ENCODE measurements at places on chromosomes 16 and 17. TPM values are rescaled to one million over a fixed set of nuclear protein-coding genes. Genes with fewer than 3 reads are reported as not detected.

The SMYD4 gene
- total RNA-seq = 14.4 TPM

The ZG16B gene
- total RNA-seq = not detected

- DNase-seq = no peak
These were observed 95.5 kb downstream of the ZFHX3 start for GRCh38 chr16:72952404-72952803.

DNA sequence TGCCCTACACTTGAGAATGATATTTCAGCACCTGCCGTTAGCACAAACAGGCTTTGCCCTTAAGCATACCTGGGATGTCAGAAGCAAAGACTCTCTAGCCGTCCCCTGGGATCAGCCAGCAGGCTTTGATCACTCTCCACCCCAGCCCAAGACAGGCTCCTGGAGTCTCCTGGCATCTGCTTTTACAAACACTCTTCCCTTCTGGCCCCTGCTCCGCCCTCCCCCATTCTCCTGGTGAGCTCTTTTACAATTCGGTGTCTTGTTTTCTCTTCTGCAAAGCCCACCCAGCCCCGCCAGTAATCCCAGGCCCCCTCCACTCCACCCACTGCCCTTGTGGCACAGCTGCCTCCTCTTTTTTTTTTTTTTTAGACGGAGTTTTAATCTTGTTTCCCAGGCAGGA is 50.4 kb downstream of the KATNIP start:
- DNase-seq = no peak

- DNase-seq = no peak
These were observed 46.7 kb upstream of the JPH3 start for GRCh38 chr16:87555647-87556046.

DNA sequence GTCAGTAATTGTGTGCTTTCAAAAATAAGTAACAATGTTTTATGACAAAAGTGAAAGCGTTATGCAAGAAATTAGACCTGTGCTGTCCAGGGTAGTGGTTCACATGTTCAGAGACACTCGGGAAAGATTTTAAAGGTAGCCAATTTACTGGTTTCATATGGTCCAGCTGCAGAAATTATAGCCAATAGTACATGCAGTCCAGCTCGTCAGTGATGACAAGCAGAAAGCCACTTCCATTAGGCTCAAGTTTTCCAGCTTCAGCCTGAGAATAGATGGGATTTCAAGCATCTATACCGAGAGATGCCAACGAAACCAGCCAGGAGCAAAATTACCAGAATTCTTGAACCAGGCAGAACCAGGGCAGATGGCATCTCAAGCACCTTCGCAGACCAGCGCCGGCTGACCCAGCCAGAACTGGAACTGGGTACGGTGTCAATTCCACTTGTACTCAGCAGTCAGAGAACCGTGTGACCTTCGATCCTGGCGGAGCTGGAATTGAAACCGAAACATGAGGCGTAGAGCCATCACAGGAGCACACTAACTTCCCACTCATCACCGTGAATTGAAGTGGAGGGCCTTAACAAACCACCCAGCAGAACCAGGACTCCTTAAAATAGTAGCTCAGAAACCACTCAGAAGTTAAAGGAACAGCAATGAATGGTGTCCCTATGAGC is 207.9 kb upstream of the HSBP1 start:
- DNase-seq = peak; percentile 77

DNA sequence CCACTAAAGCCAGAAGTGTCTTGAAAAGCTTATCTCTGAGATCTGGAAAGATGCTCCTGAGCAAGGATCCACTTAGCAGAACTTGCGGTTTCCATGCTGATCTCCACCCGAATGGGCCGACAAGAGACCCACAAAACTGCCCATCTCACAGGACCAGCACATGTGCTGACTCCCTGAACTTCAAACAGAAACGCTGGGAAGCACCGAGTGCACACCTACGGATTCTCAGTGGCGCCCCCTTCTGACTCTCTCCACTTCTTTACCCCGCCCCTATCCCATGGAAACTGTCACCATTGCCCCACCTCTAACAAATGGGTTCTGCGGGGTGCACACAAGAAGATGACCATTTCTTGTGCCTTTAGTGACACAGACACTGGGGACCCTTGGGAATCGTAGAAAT is 21.4 kb downstream of the CDRT4 start:
- DNase-seq = no peak

- DNase-seq = no peak
These were observed 46.7 kb downstream of the USP32 start for GRCh38 chr17:60345233-60345632.

The RNU2-1 gene
- 5,011 TPM for total RNA-seq

GRCh38 chr16:1495211-1495888 is 2.2 kb downstream of the TELO2 start:
- peak; percentile 80 for DNase-seq

- peak; percentile 23 for DNase-seq
These were observed 49.3 kb upstream of the CDR2 start for GRCh38 chr16:22423716-22424115.

The POLR3K gene
- 10.3 TPM for total RNA-seq

- DNase-seq = no peak
These were observed 66.9 kb upstream of the GSG1L start for GRCh38 chr16:28130099-28131088.

The KRTAP2-1 gene
- not detected for total RNA-seq

GRCh38 chr17:37650419-37651003 is 7.3 kb upstream of the DDX52 start:
- no peak for DNase-seq

DNA sequence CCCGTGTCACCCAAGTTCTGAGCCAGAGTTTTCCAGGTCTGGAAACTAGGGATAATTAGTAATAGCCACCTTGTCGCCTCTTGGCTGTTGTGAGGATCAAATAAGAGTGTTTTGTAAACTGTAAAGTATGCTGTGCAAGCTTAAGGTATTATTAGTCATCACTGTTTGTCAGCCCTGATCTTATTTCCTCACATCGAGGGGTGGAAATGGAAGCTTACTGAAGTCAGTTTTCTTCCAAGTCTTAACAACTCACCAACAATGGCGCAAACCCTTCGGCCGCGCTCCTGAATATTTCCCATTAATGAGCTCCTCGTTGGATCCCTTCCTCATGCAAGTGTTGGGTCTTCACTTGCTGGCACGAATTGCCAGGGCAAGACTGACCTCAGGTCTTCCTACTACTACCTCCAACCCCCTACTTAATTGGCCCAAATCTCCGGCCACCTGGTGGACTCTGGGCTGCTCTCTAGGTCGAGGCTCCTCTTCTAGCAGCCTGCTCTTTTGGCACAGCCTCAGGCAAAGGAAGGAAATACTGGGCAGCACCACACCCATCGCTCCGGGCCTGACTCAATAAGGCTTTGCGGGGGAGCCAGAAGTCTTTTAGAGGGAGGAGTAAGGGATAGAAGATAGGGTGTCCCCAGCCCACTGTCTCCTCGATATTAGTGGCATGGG is 885 bp upstream of the SLC35B1 start:
- no peak for DNase-seq

DNA sequence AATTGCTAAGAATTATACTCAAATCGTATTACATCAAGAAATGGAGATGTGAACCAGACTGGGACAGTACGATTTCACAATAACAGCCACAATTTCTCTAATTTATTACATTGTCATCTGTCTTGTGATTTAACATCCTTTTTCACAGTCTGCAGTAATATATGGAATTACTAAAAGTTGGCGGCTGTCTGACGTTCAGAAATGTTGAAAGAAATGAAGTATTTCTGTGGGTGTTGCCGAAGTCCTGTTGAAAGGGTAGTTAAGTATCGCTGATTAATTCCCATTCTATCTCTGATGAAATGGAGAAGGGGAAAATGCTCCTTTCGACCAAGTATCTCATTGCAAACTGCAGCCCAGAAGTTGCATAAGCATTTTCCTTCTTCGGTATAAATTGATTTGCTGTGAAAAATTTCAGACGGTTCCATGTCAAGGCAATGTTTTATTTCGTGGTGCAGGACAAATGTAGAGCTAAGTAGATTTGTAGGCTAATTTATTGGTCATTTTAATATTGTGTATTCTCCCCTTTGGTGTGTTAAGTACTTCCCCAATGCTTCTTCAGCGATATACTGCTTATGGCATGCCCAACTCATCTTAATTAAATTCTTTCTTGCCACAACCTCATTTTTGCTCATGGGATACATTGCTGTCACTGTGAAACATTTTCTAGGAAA is 775.2 kb upstream of the RBFOX1 start:
- no peak for DNase-seq

GRCh38 chr16:67842509-67843342 is 606 bp downstream of the THAP11 start:
- DNase-seq = no peak

DNA sequence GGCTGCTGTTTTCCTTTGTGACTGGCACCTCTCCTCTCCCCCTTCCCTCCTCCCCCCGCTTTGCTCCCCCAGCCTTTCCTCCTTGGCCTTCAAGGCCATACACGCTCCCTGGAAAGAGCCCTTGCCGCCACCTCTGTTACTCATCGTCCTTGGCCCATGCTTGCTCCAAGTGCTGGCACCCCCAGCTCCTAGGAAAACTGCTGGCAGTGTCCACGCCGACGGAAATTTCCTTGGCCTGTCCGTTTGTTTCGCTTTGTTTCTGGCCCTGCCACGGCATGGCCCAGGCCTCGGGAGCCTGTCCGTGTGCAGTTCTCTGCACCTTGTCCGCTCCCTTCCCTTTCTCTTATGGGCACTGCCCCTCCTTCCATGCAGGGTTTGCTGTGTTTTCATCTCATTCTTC is 18.0 kb downstream of the CA5A start:
- no peak for DNase-seq

GRCh38 chr17:29546085-29546484 is 20.8 kb downstream of the ABHD15 start:
- no peak for DNase-seq

The TAC4 gene
- total RNA-seq = not detected

DNA sequence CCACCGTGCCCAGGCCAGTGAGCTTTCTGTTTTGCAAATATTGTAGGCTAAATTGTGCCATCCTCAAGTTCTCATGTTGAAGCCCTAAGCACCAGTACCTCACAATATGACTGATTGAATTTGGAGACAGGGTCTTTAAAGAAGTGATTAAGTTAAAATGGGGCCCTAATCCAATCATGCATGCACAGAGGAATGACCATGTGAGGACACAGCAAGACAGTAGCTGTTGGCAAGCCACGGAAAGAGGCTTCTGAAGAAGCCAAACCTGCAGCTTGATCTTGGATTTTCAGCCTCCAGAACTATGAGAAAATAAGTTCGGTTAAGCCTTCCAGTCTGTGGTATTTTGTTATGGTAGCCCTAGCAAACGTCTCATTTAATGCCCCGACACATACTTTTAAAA is 24.9 kb downstream of the TOM1L2 start:
- no peak for DNase-seq

GRCh38 chr16:87323727-87324410 is 6.7 kb upstream of the C16orf95 start:
- DNase-seq = no peak

GRCh38 chr17:51165680-51166197 is 472 bp upstream of the NME2 start:
- DNase-seq = no peak

DNA sequence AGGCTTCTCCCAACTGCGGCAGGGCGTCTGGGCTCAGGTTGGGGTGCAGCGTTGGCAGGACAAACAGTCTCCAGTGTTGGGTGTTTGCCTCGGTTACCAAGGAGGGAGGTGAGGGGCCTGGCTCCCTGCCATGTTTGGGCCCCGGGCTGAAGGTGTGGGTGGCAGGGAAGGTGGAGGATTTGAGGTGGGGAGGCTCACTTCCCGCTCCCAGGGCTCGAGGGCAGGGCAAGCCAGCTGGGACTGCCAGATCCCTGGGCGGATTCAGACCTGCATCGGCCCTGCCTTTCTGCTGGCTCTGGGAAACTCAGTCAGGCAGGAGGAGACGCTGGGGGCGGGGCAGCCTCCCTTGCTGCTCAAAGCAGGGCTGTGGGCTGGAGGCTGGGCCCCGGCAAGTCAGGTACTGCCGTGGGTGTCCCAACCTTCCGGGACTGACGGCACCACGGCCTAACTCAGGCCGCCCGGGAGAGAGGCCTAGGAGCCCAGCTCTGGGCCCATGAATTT is 31.3 kb upstream of the KRT17 start:
- DNase-seq = no peak

The CFAP119 gene
- total RNA-seq = 9.7 TPM

GRCh38 chr17:44607836-44608690 is 48.2 kb upstream of the MEIOC start:
- DNase-seq = peak; percentile 87

GRCh38 chr16:67263201-67263600 is 14.4 kb downstream of the SLC9A5 start:
- no peak for DNase-seq

- no peak for DNase-seq
These were observed 28.8 kb downstream of the MAPK8IP3 start for GRCh38 chr16:1734816-1735215.

- no peak for DNase-seq
These were observed 29.6 kb downstream of the RGS9 start for GRCh38 chr17:65166787-65167186.

The IRX6 gene
- total RNA-seq = 0.63 TPM

DNA sequence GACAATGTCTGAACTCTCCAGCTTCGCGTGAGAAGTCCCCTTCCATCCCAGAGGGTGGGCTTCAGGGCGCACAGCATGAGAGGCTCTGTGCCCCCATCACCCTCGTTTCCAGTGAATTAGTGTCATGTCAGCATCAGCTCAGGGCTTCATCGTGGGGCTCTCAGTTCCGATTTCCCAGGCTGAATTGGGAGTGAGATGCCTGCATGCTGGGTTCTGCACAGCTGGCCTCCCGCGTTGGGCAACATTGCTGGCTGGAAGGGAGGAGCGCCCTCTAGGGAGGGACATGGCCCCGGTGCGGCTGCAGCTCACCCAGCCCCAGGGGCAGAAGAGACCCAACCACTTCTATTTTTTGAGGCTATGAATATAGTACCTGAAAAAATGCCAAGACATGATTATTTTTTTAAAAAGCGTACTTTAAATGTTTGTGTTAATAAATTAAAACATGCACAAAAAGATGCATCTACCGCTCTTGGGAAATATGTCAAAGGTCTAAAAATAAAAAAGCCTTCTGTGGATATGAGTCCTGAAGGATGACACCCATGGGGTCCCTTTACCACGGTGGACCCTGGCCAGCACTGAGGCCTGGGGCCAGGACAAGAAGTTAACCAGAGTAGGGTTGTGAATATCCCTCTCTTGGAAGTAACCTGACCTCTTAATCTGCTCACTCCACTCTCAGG is 10.5 kb upstream of the ITGAD start:
- DNase-seq = no peak

The BCO1 gene
- not detected for total RNA-seq

DNA sequence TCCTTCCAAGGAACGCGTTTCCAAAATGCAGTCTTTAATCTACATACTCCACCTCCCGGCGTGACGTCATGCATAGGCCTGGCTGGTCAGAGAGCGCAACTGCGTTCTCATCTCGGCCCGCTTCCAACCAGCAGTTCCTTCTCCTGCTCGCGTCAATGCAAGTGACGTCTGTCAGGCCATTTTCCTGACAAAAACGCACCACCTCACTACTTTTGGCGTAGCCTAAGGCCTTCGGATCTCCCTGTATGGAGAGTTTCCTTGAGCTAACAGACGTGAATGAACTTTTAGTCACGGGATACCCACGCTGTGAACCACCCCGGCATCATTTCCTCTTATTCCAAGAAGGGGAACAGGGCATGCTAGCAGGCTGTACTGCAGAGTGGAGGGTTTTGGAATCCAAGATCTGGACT is 25.0 kb downstream of the TEX14 start:
- no peak for DNase-seq

DNA sequence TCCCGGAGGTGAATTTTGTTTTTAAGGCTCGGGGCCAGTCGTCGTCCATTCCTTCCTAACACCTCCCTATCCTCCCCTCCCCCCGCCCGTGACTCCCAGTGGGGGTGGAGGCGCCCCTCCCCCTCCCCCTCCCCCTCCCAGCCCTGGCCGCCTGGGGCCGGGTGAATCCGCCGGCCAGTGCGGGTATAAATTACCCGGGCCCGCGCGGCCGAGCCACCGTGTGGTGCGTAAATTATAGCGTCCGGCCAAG is 2.0 kb upstream of the GSE1 start:
- DNase-seq = no peak

The PRRT2 gene
- 8.8 TPM for total RNA-seq
